Frontal cortex (tissue), 4 donors: ENCODE measurements at places on chromosomes 1 and 21.

DNA sequence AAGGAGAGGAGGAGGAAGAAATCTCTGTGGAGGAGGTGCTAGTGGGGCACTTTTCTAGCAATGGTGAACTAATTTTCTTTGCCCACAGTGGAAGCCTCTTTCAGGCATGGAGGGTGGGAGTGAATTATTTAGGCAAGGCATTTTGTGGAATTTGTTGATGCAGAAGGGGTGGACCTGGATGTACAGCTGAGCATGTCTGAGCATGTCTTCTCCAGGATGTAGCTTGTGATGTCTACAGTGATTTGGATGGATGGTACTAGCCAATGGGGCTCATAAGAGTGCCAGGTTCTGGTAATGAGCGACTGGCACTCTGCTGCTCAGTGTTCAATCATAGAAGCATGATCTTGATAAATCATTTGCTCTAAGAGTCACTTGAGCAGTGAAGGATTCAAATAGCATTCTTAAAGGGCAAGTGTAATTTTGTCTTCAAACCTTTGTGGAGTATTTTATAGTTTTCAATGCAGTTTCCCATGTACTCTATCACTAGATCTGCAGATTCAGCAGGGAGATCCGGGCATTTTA lies 153.9 kb upstream of the LMO4 start:
- no peak for DNase-seq

DNA sequence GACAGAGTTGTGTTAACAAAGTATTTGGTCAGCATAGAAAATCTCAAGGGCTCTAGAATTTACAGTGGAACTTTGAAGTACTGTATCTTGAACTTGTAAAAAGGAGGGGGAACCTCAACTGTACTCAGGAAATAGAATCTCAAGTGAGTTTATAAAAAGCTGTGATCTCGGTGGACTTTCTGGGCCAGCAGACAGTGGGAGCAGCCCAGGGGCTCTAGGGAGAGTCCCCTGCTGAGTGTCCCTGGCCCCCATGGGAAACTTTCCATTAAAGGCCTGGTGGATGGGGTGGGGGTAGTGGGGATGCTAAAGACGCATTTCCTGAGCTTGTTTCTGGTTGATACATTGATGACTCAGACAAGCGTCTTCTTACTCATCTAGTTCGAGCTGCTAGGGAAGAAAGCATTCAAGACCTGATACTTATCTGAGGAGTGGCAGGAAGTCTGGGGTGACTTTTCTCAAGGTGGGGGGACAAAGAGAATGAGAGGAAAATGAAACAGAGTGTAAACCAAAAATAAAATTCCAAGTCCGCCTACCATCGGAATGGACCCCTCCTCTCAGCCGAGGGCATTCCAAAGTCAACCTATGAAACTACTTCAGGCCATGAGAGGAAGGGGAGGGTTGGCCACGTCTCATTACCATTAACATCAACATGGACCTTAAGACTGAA lies 65.5 kb downstream of the NID1 start:
- DNase-seq, result no peak

- no peak for DNase-seq
These were observed 48.2 kb upstream of the VANGL1 start for GRCh38 chr1:115593365-115594259.

DNA sequence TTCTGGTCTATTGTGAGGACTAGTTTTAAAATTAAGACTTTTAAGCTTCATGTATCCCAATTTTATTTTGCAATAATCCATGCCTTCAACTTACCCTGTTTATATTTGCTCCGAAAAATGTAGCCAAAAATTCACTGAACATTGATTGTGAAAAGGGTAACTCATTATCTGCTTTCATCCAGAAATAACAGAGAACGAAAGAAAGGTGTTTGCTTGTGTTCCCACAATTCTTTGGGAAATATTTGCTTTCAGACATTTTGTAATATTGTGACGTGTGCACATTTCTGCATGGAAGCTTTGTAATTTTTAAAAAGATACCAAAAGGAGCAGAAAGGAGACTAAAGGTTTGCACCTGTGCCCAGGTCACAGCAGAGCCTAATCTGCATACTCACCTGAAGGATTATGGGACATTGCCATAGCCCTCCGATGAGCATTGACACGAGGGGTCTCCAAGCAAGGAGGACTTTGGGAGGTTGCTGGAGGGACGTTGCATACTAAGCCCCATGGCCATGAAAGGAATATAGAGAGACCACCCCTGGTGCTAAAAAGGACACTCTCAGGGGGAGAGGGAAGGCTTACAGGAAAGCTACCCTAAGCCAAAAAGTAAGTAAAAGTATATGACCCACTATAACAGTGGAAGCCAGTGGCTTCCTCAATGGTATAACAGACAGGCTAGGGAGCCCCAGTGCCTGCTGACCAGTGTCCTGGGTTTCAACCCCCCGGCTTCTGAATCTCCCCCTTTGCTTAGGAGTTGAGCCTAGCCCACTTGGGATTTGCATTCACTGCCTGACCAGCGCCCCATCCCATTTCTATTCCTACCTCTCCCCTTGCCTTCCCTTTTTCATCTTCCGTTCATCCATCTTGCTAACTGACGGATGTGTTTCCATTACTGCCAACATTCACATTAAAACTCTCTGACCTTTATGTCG lies 148.6 kb upstream of the ZC3H12A start:
- DNase-seq, result no peak

DNA sequence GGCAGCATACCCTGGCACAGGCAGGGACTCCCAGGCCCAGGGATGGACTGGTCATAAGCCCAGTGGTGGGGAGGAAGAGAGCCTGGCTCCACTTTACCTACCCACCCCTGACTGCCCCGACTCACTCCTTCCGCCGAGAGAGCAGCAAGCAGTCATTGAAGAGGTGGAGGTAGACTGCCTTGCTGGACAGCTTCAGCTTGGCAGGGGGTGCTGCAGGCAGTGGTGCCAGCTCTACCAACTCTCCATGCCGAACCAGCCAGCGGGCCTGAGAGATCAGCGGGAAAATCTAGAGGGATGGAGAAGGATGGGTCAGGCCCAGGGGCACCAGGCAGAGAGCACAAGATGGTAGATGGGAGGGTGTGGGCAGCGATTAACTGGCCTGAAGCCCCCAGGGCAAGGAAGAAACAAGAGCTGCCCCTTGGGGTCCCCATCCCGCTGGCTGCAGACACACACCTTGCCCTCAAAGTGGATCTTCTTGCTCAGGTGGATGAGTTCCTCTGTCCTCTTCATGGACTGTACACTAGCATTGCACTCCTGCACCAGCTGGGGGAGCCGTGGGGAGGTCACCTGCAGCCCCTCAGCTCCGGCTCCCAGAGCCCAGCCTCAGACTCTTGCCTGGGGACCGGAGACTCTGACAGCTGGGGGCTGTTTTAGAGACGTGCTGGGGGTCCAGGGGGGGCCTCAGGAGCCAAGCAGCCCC lies 7.7 kb downstream of the ARHGEF19 start:
- DNase-seq, result no peak

DNA sequence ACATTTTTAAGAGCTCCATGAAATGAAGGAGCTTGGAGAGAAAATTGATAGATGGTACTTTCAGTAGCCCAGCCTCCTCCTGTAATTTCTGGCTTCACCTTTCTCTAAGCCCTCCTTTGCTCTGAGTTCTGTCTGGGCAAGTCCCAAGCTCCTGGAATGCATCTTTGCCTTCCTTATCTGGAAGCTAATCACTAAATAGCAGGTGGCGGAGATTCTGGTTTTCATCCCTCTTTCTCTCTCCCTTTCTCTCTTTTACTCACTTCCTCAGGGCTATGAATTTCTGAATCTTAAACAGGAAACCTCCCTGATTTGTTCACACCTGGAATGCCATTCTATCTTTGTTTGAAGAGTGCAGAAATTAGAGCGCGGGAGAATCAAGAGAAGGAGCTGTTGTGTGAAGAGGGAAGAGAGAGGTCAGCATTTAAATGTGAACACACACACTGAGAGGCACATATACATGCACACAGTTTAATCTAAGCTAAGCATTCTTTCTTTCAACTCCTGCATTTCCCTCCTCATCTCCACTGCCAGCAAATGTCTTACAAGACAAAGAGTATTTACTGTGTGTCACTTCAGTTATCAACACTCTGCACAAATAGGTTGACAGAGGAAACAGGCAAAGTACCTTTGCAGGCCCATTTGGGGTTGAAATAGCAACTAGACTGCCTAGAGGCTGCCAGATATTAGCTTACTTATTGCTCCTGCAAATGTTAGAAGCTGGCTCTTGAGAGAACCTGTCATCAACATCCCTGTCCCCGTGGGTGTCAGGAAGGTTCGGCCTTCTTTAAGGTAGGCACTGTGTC lies 199.4 kb upstream of the CAMK1G start:
- no peak for DNase-seq

DNA sequence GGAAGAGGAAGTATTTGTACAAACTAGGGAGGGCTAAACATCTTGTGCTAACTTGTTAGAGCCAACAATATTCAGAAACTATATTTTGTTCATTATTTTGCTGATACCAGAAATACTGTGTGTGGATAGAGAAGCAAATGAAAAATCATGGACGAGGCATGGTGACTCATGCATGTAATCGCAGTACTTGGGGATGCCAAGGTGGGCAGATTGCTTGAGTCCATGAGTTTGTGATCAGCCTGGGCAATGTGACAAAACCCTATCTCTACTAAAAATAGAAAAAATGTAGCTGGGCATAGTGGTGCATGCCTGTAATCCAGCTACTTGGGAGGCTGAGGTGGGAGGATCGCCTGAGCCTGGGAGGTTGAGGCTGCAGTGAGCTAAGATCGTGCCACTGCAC lies 13.4 kb downstream of the LRRC41 start:
- DNase-seq, result no peak

DNA sequence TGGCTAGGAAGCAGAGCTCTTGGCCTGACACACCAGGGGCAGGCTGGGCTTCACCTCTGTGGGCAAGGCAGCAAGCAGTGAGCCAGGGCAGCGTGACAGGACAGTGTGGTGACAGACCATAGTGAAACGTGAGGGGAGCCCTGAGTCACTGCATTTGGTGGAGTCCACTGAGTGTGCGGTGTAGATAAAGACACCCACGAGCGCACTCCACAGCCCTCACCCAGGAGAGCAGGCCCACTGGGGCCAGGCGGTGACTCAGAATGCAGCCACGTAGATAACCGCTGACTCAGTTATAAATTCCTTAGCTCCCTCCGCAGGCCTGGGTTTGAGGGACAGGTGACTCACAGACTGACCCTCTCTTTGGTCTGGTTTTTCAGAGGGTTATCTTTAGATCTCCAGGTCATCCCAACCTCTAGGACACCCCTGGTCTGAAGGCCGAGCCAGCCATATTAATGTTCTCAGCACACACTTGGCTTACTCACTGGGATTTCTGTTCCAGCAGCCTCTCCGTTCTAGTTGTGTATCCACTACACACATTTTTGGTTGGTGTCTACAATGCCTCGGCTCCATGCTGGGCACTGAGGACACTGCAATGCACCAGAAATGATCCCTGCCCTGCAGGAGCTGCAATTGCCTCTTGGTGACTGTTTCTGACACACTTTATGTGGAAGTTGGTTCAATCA lies 90.2 kb upstream of the TSPAN2 start:
- DNase-seq, result no peak

DNA sequence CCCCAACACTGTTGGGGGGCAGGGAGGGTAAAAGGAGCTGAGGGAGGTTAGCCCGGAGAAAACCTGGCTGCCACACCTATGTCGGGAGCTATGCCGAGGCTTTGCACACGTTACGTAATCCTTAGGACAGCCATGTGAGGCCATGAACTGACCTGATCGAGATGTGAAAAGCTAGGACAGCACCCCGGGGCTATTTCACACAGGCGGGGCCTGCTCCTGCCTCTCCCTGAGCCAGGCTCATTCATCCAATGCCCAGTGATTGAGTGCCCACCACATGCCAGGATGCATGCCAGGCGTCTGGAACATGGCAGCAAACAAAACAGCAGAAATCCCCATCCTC lies 30.2 kb downstream of the LDLRAP1 start:
- DNase-seq, result no peak

GRCh38 chr1:91596474-91596873 lies 95.8 kb downstream of the CDC7 start:
- no peak for DNase-seq

DNA sequence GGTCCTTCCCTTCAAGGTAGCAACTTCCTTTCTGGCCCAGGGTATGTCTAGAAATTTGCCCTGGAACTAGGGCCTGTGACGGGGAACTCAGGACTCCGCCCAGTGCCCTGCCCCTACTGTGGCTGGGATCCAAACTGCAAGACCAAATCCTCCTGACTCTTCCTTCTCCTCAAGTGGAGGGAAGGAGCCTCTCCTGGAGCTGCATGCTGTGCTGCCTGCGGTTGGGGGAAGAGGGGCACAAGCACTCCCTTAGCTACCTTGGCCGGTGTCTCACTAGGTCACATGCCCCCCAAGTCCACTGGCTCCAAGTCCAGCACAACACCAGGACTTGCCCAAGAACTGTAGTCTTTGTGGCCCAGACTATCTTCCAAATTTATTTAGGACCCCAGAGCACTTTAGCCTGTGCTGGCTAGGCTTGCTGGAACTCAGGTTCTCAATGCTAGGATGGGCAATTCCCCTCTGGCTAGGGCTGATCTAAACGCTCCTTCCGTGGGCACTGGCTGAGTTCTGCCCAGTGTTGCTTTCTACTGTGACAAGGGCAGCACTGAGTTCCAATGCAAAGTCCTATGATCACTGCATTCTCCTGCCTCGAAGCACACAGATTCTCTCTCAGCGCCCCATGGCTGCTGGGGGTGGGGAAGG lies 12.2 kb downstream of the ADSS2 start:
- DNase-seq, result no peak

DNA sequence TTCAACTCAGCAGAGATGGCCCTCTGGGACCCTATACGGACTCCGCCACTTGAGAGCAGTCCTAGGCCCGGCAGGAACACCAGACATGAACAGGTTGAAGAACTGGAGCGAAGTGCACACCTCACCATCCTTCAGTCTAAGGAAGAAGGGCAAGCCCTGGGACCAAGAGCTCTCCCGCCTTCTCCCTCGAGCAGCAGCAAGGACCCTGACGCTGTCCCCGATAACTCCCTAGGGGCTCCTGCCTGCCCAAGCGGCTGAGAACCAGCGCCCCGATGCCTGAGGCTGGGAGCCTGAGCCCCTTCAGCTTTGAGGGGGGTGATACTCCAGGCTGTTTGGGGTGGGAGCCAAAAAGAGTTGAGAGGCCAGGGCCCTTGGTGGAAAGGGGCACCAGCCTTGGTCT lies 10.2 kb downstream of the TMEM81 start:
- DNase-seq, result peak; percentile 5

DNA sequence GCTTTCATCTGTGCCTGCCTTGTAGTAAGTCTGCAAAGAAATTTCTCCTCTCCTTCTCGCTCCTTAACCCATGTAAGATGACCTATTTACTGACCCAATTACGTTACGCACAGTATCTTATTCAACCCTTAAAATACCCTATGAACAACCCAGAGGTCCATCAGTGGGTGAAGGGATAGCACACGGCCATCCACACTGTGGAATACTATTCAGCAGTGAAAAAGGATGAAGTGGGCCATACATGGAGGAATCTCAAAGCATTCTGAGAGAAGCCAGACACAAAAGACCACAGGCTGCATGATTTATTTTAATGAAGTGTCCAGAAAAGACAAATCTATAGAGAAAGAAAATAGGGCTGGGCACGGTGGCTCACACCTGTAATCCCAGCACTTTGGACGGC lies 23.8 kb upstream of the RSPO1 start:
- DNase-seq, result no peak

GRCh38 chr21:31618696-31619430 lies 40.6 kb upstream of the SOD1 start:
- no peak for DNase-seq

GRCh38 chr1:59089036-59089798 lies 207.7 kb upstream of the FGGY start:
- DNase-seq, result no peak
